Progenitor cell of endocrine pancreas (in vitro differentiated cells): ENCODE measurements at places on chromosomes 13 and 19.

- DNase-seq = no peak
These were observed 49.1 kb upstream of the MEDAG start for GRCh38 chr13:30857018-30857417.

DNA sequence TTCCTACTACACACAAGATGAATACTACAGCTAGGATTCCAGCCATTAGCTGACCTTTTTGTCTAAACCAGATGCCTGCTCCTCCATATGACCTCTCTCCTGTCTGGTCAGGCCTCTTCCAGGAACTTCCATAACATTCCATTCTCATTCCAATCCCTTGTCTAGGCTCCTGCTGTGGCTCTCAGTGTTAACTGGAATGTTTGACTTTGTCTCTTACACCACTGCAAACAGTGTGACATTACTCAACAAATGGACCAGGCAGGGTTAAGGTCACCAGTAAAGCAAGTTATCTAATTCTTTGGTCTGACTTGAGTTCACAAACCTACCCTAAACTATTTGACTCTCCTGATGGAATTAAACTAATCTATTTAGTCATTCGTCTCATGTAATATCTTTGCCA is 2.1 kb upstream of the GPC6 start:
- no peak for DNase-seq

DNA sequence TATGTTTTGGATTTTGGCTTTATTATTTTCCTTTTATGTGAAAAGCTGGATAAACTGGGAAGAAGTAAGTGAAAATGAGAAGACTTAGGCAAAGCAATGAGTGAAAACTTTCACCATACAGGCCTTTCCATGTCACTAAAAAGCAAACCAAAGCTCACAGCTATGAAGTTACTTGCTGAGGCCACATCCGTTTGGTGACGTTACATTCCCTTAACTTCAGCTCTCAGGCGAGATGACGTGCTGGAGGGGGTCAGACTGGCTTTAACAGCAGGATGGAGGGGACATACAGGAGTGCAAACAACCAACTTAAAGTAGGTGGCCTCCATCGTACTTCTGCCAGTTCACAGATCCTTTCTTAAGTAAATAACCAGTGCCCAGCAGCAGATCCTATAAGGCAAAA is 522.3 kb downstream of the MYO16 start:
- no peak for DNase-seq

DNA sequence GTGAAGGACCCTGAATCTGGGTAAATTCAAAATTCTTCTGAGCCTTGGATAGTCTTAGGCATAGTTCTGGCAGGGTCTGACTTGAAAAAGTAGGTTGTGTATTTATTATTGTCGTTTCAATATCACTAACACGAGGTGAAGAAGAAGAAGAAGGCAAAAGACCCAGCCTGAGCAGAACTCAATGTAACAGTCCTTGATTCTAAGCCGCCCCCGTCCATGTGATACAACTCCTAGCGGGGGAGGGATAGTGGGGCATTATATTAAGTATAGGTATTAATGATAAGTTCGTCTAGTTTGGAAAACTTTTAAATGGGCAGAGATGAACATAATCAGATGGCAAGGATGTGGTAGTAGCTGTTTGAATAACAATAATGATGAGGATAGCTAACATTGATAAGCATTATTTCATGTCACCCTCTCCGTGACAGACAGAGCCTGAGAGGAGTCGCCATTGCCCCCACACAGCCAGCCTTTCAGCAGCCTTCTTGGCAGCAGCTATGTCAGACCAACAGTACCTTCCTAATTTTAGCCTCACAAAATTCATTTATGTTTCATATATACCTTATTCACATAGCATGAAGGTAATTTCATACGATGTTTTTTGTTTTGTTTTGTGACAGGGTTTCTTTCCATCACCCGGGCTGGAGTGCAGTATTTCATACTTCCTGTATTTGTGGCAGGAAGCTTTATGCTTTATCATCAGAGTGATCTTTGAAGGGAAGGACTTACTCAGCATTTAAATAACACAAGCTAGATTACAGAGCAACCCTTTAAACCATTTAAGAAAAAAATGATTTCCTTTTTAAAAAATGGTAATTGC is 64.4 kb upstream of the NPAS1 start:
- no peak for DNase-seq

DNA sequence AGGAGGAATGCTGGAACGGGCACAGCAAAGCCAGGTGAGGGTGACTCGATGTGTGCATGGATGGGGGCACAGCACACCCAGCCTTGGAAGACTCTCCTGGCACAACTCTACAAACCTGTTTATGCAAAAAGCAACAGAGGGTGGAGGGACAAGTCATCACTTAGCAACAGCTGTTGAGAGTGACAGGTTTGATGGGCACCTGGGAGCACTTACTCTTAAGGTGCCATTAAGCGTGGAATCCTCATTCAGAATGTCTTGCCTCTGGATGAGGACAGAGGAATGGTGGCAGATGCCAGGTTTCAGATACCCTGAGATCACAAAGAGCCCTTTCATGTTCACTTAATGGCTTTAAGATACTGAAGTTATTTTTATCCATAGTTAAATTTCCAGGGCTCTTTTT is 97.0 kb downstream of the DCT start:
- DNase-seq = no peak

DNA sequence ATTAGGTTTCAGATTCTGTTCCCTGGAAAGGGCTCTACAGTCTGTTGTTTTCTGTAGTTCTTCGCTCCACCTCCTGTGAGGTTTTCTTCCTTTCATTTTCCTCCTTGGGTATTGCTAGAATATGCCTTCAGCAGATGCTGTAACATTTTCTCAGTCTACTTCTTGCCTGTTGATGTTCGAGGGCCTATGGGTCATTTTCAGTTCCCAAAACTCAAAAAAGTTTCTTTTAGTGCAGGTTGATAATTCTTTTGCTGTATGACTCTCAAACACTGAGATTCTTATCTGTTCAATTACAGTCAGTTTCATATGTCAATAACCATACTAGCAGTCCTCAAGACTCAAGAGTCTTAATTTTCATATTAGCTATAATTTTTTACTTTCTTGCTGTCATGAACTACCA is 268.3 kb downstream of the RFC3 start:
- no peak for DNase-seq

DNA sequence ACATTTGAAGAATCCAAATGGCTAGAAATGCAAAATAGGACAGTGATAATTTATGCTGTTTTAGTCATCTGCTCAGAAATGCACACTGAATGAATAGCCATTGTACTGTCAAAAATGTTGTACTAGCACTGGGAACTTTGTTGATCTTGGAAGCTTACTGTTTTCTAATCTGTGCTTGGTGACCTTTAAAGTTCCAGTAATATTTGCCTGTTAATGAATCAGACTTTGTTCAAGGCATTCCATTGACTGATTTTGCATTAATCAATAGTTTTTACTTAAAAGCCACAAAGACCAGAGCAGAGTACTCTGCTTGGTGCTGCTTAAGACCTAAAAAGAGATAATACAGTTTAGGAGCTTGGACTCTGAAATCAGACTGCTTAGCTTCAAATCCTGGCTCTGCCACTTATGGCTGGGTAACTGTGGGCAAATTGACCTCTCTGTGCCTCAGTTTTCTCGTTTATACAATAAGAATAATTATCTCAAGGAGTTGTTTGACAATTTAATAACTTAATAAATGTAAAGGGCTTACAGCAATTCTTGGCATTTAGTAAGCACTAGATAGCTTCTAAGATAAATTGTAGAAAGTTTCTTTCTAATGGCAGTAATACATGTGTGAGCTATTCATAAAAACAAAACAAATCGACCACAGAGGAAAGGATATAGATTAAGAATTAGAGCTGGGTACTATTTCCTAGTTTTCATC is 4.6 kb upstream of the SLAIN1 start:
- no peak for DNase-seq

DNA sequence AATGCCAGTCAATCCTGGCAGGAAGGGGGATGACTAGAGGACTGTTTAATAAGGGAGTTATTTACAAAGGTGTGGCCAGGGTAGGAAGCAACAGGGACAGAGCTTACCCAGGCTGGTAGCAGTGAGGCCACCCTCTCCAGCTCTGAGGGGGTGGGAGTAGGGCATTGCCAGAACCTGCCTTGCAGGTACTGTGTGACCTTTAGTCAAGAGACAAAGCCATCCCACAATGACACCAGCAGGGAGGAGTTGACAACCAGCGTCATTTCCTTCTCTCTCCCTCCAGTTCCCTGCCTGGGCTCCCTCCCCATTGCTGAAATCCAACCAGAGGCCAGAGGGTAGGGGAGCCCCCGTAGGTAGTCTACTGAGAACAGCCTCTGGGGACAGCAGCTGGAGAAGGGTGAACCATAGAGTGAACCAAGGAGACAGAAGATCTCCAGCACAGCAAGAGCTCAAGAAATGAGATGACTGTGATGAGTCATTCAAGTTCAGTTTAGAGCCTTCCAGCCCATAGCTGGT is 33.3 kb upstream of the SPATA13 start:
- no peak for DNase-seq

DNA sequence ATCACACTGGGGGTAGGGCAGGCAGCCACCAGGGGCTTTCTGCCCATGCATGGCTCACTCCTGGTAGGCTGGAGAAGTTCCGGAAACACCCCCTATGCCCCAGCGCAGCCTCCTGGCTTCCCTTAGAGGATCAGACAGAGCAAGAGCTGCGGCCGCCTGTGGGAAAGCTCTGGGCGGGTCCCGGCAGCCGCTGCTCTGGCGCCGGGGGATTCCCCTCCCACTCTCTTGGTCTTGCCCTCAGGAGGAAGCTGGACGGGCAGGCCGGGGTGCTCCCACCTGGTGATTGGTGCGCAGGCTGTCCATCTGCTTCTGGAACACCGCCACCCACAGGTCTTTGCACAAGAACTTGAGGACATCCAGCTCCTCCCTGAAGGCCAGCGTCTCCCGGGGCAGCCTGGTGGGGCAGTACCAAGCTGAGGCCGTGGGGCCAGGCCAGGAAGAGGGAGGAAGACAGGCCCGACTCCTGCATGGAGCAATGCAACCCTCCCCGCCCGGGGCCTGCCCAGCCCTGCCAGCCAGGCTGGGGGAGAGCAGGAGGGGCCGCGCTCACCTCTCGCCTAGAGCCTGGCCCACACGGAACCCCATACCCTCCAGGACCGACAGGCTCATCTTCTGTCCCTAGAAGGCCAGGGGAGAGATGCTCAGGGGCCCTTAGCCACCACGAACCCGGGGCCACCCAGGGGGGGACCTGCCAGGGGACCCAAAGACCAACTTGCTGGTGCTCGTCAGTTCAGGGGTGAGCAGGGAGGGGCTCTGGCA is 4.0 kb upstream of the NKPD1 start:
- no peak for DNase-seq

GRCh38 chr19:46670813-46671212 is 9.8 kb upstream of the DACT3 start:
- no peak for DNase-seq

GRCh38 chr19:57829316-57829715 is 783 bp upstream of the ZNF587B start:
- no peak for DNase-seq

- no peak for DNase-seq
These were observed 217.1 kb downstream of the ENOX1 start for GRCh38 chr13:43569658-43570057.

GRCh38 chr19:43610493-43610892 is 1.4 kb upstream of the SRRM5 start:
- DNase-seq = no peak

- DNase-seq = no peak
These were observed 399.6 kb downstream of the DCT start for GRCh38 chr13:94079876-94080275.

- no peak for DNase-seq
These were observed 17.7 kb downstream of the TSHZ3 start for GRCh38 chr19:31331536-31331935.

- no peak for DNase-seq
These were observed 164.4 kb downstream of the TM9SF2 start for GRCh38 chr13:99665711-99666110.

- DNase-seq = no peak
These were observed 1124.9 kb downstream of the DIAPH3 start for GRCh38 chr13:59038824-59039223.

- no peak for DNase-seq
These were observed 104.0 kb downstream of the COL4A2 start for GRCh38 chr13:110410936-110411687.

DNA sequence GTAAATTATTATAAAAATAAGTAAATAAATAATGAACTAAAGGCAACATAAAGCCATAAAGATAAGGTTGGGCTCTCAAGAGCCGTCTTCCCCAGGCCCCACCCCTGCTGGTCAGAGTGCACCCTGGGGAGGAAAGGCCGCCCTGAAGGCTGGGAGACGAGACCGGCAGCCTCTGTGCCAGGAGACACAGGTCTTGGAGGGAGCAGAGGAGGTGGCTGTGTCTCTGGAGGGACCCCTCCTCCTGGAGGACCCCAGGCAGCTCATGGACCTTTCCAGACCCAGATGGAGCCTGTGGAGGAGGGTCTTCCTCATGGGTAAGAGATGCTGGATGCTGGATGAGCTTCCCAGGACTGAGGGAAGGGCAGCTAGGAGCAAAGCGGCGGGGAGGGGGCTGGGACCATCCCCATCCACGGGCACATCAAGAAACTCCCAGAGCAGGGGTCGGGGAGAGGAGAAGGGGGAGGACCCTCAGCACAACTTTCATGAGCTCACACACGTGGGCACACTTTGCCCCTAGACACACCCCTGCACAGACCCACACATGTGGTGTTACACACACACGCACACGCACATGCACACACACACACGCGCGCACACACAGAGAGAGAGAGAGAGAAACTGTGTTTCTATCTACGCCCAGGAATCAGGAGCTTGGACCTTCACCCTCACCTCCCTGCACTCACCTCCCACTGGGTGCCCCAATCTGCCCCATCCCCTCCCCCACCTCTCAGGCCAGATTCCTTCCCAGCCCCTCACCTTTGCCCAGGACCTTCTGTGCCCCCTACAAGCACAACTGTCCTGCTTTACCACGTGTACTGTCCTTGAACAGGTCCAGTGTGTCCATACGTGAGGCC is at the start of gene CEACAM18:
TSS of gene CEACAM18 (plus strand) at position 159 of the 854 bp plus-strand sequence.
- DNase-seq = no peak

- no peak for DNase-seq
These were observed at the start of gene ETV2 for GRCh38 chr19:35641515-35642151. TSS of gene ETV2 (plus strand) at chr19:35641745. CDS start at chr19:35642461, 716 bp downstream.

GRCh38 chr19:14575428-14575980 is 3.6 kb upstream of the NDUFB7 start:
- DNase-seq = no peak

DNA sequence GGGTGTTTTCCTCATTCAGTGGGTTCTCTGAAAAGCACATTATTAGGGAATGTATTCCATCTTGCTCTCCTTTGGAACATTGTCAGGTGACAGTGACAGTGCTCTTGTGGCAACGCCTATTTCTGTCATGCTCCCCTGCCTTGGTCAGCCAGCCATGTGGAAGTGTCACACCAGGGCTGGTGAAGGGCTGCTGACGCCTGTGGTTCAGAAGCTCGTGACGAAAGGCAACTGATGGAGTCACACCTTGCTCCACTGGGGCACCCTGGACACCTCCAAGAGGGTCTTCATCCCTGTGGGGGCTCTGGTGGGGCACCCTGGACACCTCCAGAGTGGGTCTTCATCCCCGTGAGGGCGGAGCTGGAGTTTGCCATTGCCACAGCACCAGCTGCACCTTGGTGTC is 68.9 kb upstream of the GPR183 start:
- no peak for DNase-seq
